Cortex of kidney (tissue), 1 donor: ENCODE measurements at places on chromosomes 6 and 20.

- no peak for DNase-seq
Measured at GRCh38 chr6:158358450-158359077, 46.3 kb downstream of the TULP4 start.

DNA sequence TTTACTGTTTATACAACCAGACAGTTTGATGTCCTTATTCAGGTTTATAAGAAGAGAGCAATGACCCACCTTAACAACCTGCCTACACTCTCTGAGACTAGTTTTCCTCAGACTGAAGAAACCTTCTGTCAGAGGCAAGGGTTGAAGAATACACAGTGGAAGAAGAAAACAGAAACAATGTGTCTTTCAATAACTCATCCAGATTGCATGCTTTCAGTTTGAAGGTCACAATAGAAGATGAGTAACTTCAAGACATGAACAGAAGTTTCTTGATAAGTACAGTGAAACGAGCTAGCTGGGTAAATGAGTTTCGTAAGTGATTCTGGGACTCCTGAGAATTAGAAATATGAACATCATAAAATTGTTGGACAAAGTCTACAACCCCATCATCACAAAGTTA is 141.7 kb downstream of the STXBP5 start:
- no peak for DNase-seq

DNA sequence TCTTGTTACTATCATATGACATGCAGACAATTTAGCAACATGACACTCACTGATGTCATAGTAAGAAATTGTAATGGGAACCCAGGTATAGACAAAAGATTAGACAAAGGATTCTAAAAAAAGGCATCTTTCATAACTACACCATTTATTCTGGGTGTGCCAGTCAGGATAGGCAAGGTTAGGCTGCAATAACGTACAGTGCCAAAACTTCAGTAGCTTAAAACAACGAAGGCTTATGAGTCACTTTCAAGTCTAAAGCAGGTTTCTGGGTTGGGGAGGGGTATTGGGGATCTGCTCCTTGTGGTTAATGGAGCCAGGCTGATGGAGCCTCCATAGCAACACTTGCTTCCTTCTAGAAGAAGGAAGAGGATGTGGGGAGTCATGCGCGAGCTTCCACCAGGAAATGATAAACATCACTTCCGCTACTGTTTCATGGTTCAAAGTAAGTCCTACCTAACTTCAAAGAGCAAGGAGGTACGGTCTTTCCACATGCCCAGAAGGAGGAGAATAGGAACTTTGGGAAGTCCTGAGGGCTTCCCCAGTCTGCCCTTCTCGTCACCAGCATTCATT is 2.0 kb upstream of the GTSF1L start:
- no peak for DNase-seq

- DNase-seq: no peak
Measured at GRCh38 chr20:35663516-35664465, 909 bp downstream of the CPNE1 start.

- no peak for DNase-seq
Measured at GRCh38 chr6:75098709-75099108, 107.1 kb downstream of the COL12A1 start.

GRCh38 chr20:40942775-40943174 is 85.8 kb upstream of the TOP1 start:
- DNase-seq: no peak

DNA sequence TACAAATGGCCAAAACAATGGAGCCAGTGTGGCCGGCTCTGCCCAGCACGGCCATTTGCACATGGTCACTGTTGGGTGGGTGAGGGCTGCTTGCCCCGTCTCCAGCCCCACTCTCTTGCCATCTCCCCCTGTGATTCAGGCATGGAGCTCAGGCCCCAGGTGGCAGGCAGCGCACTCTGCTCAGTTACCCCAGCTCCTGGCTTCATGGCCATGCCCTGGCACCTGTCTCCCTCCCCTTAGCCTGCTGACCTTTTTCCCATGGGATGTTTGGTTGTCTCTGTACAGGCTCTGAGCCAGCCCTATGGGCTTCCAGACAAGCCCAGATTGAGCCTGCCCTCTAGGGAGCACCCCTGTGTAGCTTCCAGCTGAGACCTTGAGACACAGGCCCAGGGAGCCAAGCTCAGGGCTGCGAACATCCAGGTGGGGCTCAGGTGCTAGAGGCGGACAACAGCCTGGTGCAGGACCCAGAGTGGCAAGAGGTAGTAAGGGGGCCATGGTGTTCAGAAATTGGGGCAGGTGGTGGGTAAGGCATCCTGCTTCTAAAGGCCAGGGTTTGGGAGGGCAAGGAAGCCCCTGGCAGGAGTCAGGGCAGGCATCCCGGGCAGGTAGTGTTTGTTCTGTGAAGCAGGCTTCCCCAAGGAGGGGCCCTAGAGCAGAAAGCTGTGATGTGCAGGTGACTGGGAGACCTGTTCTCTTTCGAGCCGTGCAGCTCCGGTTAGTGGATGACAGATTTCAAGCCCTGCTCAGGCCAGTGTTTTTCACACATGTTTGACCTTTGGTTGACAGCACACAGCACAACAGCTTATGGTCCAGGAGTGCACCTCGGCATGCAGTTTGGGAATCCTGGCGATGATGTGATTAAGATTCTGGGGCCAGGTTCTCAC is 17.7 kb downstream of the SYNJ2 start:
- DNase-seq: no peak
